Aortic smooth muscle cell (primary cell): ENCODE measurements at places on chromosomes 1 and 21. TPM values are rescaled to one million over a fixed set of nuclear protein-coding genes. Genes with fewer than 3 reads are reported as not detected.

Gene PLA2G2D
- total RNA-seq, result not detected in 2 replicates

Gene LCK
- total RNA-seq, result not detected in 2 replicates

Gene SLC6A9
- 5.1 and 5.3 TPM in 2 replicates for total RNA-seq

Gene NBPF6
- total RNA-seq, result 0.06 TPM in 1 of 2 replicates, not detected in the other

Gene DBT
- total RNA-seq, result 6.2 and 8.8 TPM in 2 replicates

Gene KPRP
- total RNA-seq, result not detected in 2 replicates

Gene TMEM39B
- 6.1 and 6.8 TPM in 2 replicates for total RNA-seq

Gene SLC44A5
- 1.7 and 2.1 TPM in 2 replicates for total RNA-seq

Gene SPRR2A
- total RNA-seq, result not detected in 2 replicates

Gene GCSAML
- not detected in 2 replicates for total RNA-seq

Gene OR2AK2
- total RNA-seq, result not detected in 2 replicates

Gene ADARB1
- total RNA-seq, result 4.8 and 9.1 TPM in 2 replicates

Gene S100A7
- not detected in 2 replicates for total RNA-seq

Gene MTARC1
- total RNA-seq, result 0.92 and 1.1 TPM in 2 replicates

Gene OR2M5
- total RNA-seq, result not detected in 2 replicates

Gene FCRL1
- not detected in 2 replicates for total RNA-seq

Gene PRDM16
- 25.9 and 47.1 TPM in 2 replicates for total RNA-seq

Gene SGIP1
- total RNA-seq, result 31.7 and 61.1 TPM in 2 replicates

Gene PAPPA2
- total RNA-seq, result 0.26 and 0.31 TPM in 2 replicates

Gene NBL1
- 343 and 636 TPM in 2 replicates for total RNA-seq

Gene SPRR5
- total RNA-seq, result not detected in 2 replicates

Gene MAP3K6
- total RNA-seq, result 18.2 and 19.0 TPM in 2 replicates

Gene SPRR2F
- total RNA-seq, result not detected in 2 replicates

Gene WDR64
- not detected in 2 replicates for total RNA-seq

Gene PLA2G2C
- not detected in 2 replicates for total RNA-seq

Gene CFAP74
- not detected in 2 replicates for total RNA-seq

Gene CD84
- under 0.01 TPM in 1 of 2 replicates, not detected in the other for total RNA-seq

Gene KCNJ9
- under 0.01 and 0.06 TPM in 2 replicates for total RNA-seq

Gene ZSCAN20
- 8.0 and 8.1 TPM in 2 replicates for total RNA-seq

Gene TEX38
- total RNA-seq, result not detected in 2 replicates

Gene CTNNBIP1
- 22.6 and 23.5 TPM in 2 replicates for total RNA-seq

Gene SLAMF9
- 0.44 and 1.2 TPM in 2 replicates for total RNA-seq
